ENCODE measurements at places on chromosomes 5 and 9. TPM values are rescaled to one million over a fixed set of nuclear protein-coding genes. Genes with fewer than 3 reads are reported as not detected.

GRCh38 chr9:13942695-13943094 is 371.2 kb downstream of the NFIB start:
- no peaks in the 10 kb centered on the region for H3K27me3 ChIP-seq
- H3K27ac ChIP-seq: no peak overlapping the region
- DNase-seq: no peak
- H3K36me3 ChIP-seq: no peaks in the 10 kb centered on the region
- H3K4me1 ChIP-seq: no peaks in the 10 kb centered on the region

GRCh38 chr5:54215233-54215736 is 95.1 kb downstream of the ARL15 start:
- no peak for DNase-seq
- H3K4me3 ChIP-seq: no peak overlapping the region

DNA sequence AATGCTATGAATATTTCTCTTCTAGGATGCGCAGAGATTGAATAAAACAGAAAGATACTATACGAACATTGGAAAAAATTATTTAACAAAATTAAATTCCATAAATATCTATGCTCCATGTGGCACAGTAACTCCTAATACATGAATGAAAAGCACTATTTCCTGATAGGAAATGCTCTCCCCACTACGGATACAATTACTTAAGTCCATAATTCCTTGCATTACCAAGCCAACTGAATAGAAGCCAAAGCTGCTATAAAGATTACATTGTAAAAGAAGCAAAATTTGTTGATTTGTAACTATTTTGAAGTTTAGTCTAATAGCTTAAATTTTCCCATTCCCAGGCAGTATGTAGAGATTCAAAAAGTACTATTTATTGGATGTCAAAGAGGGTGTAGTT is 61.8 kb upstream of the SNX2 start:
- no peaks in the 10 kb centered on the region for H3K27me3 ChIP-seq
- DNase-seq: no peak
- H3K27ac ChIP-seq: no peak overlapping the region

GRCh38 chr9:89810431-89810830 is 205.6 kb downstream of the GADD45G start:
- H3K4me3 ChIP-seq: no peak overlapping the region
- H3K36me3 ChIP-seq: no peaks in the 10 kb centered on the region
- H3K4me1 ChIP-seq: no peaks in the 10 kb centered on the region
- no peak overlapping the region for H3K27ac ChIP-seq
- no peak for DNase-seq
- H3K27me3 ChIP-seq: peaks cover 9% of the 10 kb centered on the region

DNA sequence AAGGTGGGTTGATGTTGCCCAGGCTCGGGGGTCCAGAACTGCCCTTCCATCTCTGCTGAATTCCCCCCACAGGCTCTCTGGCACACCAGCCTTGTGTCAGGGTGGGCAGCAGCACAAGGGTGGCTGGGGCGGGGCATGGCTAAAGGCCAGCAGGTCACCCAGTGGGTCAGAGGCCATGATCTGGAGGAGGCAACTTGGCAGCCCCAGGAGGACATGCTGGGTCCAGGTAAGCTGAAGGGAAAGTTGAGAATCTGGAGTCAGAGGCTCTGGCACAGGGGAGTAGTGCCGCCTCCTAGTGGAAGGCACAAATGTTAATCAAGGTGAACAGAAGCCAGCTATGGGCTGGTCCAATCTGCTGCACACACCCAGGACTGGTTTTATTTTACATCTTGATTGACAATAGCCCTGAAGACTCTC is 6.2 kb downstream of the TMEM8B start:
- no peaks in the 10 kb centered on the region for H3K27me3 ChIP-seq
- no peak overlapping the region for H3K4me3 ChIP-seq

Gene FOXD4
- polyA plus RNA-seq: 0.81 TPM

Gene GOLM1
- not detected for polyA plus RNA-seq

Gene STK32A
- not detected for polyA plus RNA-seq
